Foreskin melanocyte (primary cell): ENCODE measurements at places on chromosomes 16 and 17.

DNA sequence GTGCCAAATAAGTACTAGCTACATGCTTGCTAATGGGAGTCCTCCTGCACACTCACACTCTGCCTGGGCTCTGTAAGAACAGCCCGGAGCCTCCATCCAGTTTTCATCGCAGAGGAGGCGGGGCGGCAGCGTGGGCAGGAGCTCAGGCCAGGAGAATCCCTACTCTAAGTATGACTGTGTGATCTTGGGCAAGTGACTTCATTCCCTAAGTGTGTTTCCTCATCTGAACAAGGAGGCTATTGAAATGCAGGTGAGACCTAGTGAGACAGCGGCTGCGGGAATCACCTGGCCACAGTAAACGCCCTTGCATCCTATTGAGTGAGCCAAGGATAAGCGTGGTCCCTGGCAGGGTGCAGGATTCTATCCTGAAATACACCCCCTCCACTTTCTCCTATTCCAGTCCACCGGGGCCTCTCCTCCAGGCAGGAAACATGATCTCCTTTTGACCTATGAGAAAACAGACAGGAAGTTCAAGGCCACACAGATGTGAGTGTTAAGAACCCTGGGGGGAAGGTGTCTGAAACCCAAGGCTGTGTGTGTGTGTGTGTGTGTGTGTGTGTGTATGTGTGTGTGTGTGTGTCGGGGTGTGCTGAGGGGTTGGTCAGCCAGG lies 5.2 kb upstream of the RAI1 start:
- no peak for DNase-seq

- DNase-seq, result no peak
Observed at GRCh38 chr16:66959704-66960161, 1.3 kb upstream of the CES3 start.

DNA sequence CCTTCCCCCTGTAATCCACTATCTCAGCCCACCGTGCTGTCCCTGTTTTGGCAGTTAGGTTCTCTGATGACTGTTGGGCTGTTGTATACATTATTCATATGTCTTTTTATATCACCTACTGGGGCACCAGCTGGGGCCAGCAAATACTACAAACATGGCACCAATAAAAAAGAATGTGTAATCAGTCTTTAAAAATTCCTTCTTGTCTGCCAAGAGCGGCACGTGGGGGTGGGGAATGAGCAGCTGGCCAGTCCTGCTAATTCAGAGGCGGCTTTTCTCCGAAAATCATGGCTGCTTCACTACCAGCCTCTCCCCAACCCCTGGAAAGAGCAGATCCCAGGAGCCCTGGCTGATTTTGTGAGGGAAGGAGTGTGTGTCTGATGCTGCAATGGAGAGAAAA lies 77.7 kb upstream of the EEF2KMT start:
- no peak for DNase-seq

- DNase-seq, result no peak
Observed at GRCh38 chr16:48128769-48129168, 27.0 kb downstream of the ABCC12 start.

DNA sequence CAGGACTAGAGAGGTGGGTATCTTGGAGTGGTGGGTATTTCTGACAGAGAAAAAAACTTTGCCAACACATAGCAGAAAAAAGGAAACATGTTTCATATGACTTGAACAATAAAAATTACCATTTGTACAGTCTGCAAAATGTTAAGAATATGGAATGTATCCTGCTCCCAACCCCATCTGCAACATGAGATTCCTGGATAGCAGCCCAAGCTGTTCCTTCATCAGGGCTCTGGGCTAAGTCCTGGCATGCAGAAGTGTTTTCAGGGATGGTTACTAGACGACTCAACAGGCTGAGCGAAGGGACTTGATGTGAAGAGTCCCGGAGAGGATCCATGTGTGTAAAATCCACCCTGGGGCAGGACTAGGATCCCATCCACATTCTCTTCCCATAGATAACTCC lies 121.0 kb upstream of the IRX3 start:
- DNase-seq, result no peak

GRCh38 chr17:8162233-8162996 lies at the start of gene VAMP2:
Gene VAMP2, minus strand, starts transcription at chr17:8162948. Its CDS starts 69 bp downstream, at chr17:8162879.
- DNase-seq, result no peak
